ENCODE measurements at places on chromosomes 2 and 18. TPM values are rescaled to one million over a fixed set of nuclear protein-coding genes. Genes with fewer than 3 reads are reported as not detected.

The AKAIN1 gene
- not detected for total RNA-seq

The FOXD4L1 gene
- total RNA-seq = not detected

The C2orf80 gene
- not detected for total RNA-seq

The DSEL gene
- 1.7 TPM for total RNA-seq

The STON1 gene
- total RNA-seq = 8.1 TPM

The TUBB6 gene
- total RNA-seq = 94.6 TPM

The RAX gene
- total RNA-seq = not detected

The LIPG gene
- 0.19 TPM for total RNA-seq

The HEATR5B gene
- total RNA-seq = 27.7 TPM

The LHCGR gene
- not detected for total RNA-seq

The SCN2A gene
- 0.05 TPM for total RNA-seq

The TOGARAM2 gene
- 42.8 TPM for total RNA-seq

The SPATA3 gene
- total RNA-seq = not detected

The SAG gene
- total RNA-seq = not detected

The ABCG8 gene
- 0.11 TPM for total RNA-seq

The CCT7 gene
- 194 TPM for total RNA-seq

The ALS2 gene
- 29.5 TPM for total RNA-seq

The LRRC30 gene
- not detected for total RNA-seq

The CERKL gene
- not detected for total RNA-seq

The SLC66A3 gene
- 6.9 TPM for total RNA-seq

The CDH20 gene
- total RNA-seq = 0.05 TPM

The SERPINB2 gene
- total RNA-seq = not detected

The CYP27C1 gene
- total RNA-seq = not detected

Data from Right ventricle myocardium superior (tissue), 1 donor.